ENCODE measurements at places on chromosomes 12 and 14.
A peak's percentile ranks its signal among the peaks of the same experiment; 100 is the strongest.

- DNase-seq = no peak
Observed at GRCh38 chr12:118053071-118053985, 7.7 kb downstream of the WSB2 start.

GRCh38 chr14:39576258-39576657 lies 144.0 kb upstream of the FBXO33 start:
- DNase-seq = no peak

DNA sequence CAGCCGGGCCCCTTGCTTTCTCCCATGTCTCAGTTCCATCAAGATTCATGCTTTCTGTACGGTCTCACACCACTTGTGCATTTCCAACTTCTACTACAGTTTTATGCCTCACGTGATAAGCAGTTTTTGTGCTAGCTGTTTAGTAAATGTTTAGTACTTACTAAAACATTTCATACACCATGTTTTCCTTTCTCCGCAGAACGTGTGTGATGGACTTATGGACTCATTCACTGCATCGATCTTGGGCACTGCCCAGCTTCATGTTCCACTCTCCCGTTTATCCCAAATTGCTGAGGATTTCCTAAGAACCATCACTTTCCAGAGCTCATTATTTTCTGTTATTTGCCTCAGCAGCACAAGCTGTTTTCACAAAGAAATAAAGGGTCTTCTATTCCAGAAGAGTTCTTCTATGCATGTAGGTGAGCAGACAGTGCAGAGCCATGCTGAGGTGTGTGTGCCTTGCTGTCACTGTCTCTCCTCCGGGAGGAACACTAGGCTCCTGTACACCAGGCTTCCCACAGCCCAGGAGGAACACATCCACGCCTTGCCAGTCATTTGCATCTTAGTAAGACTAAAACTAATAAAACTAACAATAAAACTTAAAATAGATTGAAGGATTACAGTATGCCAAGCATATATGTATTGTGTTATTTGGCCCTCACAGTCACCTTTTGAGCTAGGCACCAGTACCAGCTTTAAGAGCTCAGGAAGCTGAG lies 90.3 kb upstream of the EEA1 start:
- no peak for DNase-seq

DNA sequence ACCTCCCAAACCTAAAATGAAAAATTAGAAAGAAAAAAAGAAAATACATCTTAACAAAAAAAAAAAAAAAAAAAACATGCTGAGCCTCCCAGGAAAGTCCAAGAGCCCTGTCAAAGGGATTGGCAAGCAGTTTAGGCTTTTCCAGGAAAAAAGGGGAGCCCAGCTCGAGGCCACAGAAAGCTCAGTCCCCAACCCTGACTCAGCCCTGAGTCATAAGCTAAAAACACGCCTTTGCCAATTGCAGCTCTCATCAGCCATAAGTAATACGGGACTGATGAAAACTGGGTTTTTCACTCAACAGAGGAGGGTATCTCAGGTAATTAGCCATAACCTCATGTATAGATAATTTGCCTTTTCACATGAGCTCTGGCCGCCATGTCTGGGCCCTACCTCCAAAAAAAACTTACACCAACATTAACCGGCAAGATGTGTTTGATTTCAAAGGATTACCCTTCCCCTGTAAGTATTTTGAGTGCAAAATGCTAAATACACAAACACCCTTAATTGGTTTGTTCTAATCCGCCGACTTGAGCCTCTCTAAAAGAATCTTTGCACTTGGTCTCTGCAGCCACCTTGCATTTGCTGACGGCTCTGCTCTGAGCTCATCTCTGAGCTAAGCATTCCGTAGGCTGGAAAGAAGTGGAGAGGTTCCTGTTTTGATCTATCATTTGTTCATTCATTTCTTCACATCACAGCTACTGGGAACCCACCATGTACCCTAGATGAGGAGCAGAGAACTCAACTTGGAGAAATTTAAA lies 319.2 kb downstream of the BCL11B start:
- DNase-seq = no peak

- DNase-seq = no peak
Observed at GRCh38 chr12:85874031-85874461, at the start of gene NTS. TSS of gene NTS (plus strand) at chr12:85874295. CDS start at chr12:85874404, 109 bp downstream.

DNA sequence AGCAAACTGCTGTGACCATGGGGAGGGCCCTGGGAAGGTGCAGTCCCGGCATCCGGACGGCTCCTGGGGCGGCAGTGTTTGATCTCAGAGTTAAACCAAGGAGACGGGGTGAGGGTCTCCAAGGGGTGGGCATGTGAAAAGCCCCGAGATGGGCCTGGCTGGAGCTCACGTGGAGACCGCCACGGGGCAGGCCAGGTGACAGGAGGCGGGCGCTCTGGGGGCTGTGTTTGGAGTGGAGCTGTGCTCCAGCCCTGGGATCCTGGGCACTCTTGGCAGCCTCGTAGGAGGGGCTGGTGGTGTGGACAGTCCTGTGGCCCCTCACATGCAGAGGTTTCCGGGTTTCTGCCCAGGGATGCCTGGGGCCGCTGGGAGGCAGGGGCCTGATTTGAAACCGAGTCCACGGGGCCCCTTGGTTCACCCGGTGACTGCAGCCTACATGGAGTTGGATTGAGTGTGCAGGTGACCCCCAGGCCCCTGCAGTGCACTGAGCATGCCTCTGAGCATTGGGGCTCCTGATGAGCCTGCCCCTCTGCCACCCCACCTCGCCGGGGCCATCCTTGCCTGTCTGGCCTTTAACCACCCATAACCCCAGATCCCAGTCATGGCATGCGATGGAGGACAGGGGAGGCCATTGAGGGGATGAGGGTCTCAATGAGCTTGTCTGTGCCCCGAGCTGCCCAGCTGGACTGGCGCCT lies 8.4 kb downstream of the KIF26A start:
- DNase-seq = no peak

GRCh38 chr12:93664573-93665138 lies 12.5 kb upstream of the CRADD start:
- DNase-seq = no peak

DNA sequence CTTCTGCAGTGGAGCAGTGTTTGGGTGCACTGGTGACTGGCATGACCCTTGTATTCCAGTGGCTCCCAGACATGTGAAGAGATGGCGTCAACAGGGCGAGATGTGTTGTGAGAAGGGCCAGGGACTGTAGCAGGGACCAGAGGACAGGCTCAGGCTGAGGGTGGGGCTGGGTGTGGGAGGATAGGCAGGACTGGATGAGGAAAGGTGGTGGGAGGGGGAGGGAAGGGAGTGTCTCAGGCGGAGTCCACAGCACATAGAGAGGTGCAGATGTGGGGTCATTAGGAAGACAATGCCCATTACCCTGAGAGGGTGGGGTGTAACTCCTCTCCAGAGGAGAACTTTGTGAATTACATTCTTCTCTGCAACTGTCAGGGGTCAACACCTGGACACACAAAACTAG lies 78.5 kb downstream of the DICER1 start:
- DNase-seq = no peak

DNA sequence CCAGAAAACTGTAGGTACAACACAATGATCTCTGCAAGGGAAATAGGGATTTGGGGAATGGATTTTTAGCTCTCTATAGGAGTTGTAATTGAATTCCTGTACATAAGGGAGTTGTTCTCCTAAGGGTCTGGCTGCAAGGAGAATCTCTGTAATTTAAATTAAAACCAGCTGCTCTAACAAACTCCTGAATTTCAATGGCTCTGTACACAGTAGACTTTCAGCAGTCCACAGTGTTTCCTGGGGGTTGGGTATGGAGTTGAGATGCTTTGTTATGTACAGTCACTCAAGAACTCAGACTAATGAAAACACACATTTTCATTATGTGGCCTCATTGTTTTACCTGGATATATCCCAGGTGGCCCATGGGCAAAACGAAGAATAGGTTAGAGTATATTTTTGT lies 93.2 kb downstream of the NAV3 start:
- DNase-seq = no peak

GRCh38 chr12:111226680-111227079 lies 142.2 kb downstream of the PHETA1 start:
- no peak for DNase-seq

GRCh38 chr14:78345131-78345744 lies 175.1 kb downstream of the NRXN3 start:
- no peak for DNase-seq

GRCh38 chr12:108643941-108644810 lies 10.5 kb upstream of the SELPLG start:
- DNase-seq = no peak

GRCh38 chr12:89552376-89552775 lies 26.5 kb upstream of the POC1B start:
- no peak for DNase-seq

DNA sequence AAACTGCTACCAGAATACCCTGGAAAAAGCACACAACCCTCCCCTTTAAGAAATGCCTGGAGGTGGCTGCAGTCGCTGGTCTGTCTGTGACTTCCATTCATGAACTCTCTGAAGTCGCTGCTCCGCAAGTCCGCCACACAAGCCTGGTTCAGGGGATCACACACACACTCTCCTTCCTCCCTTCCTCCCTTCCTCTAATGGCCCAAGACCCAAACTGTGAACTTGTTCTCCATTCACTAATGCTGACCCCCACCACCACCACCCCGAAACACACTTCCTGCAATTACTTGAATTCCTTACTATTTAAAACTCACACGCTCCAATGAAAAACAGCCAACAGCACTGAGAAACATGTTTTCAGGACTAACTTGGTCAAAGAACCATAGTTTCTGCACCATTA lies 1.0 kb upstream of the LMO3 start:
- no peak for DNase-seq

GRCh38 chr14:31712244-31713127 lies 151.3 kb downstream of the NUBPL start:
- no peak for DNase-seq

DNA sequence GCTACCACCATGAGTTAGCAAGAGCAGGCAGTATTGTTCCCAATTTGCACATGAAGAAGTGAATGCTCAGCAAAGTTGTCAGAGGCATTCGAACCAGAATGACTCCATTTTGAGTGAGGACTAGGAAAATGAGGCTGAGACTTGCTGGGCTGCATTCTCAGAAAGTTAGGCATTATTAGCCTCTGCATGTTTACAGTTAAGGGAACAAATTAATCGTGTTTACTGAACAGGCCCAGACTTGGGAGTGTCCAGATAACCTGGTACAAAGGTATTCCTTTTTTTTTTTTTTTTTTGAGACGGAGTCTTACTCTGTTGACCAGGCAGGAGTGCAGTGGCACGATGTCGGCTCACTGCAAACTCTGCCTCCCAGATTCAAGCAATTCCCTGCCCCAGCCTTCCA lies 22.5 kb upstream of the VWF start:
- DNase-seq = no peak

DNA sequence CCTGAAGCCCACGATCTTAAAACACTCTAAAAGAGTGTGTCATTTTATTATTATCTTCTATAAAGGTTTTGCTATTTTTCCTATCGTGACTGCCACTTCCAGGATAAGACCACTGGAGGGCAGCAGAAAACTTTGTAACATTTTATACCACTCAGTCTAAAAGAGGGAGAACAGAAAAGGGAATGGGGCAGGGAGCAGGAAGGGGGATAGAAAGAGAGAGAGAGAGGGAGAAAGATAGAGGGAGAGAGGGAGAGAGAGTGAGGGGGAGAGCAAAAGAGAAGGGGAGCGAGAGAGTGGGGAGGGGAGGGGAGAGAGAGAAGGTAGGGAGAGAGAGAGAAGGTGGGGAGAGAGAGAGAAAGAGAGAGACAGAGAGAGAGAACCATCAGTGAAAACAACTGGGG lies 2.0 kb upstream of the ART4 start:
- peak; percentile 56 for DNase-seq

- DNase-seq = no peak
Observed at GRCh38 chr14:105709281-105710118, 183.1 kb downstream of the TMEM121 start.

GRCh38 chr14:98949051-98949450 lies 322.9 kb downstream of the BCL11B start:
- no peak for DNase-seq

- DNase-seq = no peak
Observed at GRCh38 chr14:31029016-31029970, 3.1 kb upstream of the STRN3 start.

DNA sequence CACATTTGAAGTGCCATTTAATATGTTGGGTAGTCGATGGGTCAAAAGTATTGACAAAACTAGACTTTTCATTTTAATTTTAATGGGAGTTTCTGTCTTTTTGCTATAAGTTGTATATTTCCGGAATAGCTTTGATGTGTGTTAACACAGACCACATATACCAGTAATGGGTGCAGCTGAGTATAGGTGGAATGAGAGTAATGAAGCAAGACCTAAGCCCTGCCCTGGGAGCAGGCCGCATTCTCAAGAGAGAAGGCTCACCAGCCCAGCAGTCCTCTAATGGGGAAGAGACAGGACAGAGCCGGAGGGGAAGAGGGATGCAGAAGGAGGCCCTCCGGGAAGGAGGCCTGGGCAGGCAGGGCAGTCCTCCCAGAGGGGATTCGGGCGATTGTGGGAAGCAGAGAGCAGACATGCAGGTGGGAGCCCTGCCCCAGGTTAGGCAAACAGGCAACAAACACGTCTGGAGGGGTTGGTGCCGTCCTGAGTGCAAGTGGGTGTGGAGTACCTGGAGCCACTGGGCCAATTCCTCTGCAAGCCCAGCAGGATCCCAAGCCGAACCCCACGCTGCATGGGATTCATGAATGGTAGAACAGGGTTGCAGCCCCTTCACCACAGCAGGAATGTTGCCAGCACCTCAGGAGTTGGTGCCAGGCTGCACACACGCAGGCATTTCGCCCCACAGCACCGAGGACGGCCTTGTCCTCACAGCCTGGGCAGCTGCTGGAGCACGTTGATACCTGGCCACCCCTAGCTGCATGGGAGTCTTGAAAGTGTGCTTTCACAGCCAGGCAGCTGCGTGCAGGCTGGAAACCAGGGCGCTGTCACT lies 7.8 kb downstream of the CKB start:
- no peak for DNase-seq

GRCh38 chr12:88546226-88546625 lies 34.0 kb downstream of the KITLG start:
- no peak for DNase-seq

DNA sequence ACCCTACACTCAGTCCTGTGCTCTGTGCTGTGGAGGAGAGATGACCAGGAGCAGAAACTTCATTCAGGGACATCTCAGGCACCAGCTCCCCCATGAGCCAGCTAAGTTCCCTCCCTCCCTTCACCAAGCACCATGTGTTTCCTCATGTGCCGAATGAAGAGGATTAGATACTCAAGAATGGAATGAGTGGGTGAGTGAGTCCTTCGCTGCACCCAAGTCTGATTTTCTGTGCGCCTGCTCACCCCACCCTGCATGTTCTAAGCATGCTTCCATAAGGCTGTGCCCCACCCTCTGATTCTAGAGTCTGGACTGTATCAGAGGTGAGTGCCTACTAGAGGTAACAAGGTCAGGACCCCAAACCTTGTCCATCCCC lies 12.1 kb downstream of the SERPINA5 start:
- DNase-seq = no peak

DNA sequence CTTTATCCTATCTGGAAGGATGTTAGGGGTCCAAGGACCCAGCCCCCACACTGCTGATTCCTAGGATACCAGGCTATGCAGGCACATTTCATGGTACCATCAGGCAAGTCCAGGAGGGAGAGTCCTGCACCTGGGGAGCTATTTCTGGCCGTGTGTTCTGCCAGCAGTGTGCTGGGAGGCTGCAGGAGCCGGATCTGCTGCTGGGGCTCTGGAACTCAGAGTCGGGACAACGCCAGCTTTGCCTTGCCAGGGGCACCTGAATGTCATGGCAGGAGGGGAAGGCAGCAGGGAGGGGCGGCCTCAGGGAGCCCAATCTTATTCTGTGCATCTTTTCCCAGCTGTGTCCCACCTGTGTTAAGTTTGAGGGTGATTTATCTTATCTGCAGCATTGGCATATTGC lies 17.8 kb downstream of the SRRM4 start:
- DNase-seq = no peak

- DNase-seq = no peak
Observed at GRCh38 chr12:59282999-59283398, 312.8 kb upstream of the SLC16A7 start.

Data from CD4-positive, alpha-beta T cell treated with Interleukin-6 at 100 ng/mL for 8 hours (primary cell).